ENCODE measurements at places on chromosomes 4 and X. TPM values are rescaled to one million over a fixed set of nuclear protein-coding genes. Genes with fewer than 3 reads are reported as not detected.

Gene AIFM1
- total RNA-seq, result 16.6 TPM

Gene CXCL11
- total RNA-seq, result not detected

Gene LONRF3
- 13.6 TPM for total RNA-seq

Gene ANXA10
- total RNA-seq, result not detected

Gene EGF
- 15.5 TPM for total RNA-seq

Gene HTN1
- not detected for total RNA-seq

Gene KLB
- total RNA-seq, result 23.2 TPM

Gene SRPK3
- 1.3 TPM for total RNA-seq

Gene CXCL13
- total RNA-seq, result 2.9 TPM

Gene FUNDC1
- total RNA-seq, result 12.0 TPM

Gene IQSEC2
- 18.7 TPM for total RNA-seq

Gene PCDH19
- total RNA-seq, result 2.6 TPM

Gene DMP1
- not detected for total RNA-seq

Gene UNC5C
- 6.2 TPM for total RNA-seq

Gene DMRTC1B
- not detected for total RNA-seq

Gene TMEM35A
- 2.1 TPM for total RNA-seq

Gene GPR173
- total RNA-seq, result 2.3 TPM

Gene OTUD5
- total RNA-seq, result 35.8 TPM

Gene ANOS1
- 10.6 TPM for total RNA-seq

Gene TMSB15C
- total RNA-seq, result 6.2 TPM

Gene FAM133A
- total RNA-seq, result not detected

Gene GABRG1
- total RNA-seq, result under 0.01 TPM

Gene MAGEB6
- not detected for total RNA-seq

Gene CDK16
- total RNA-seq, result 73.1 TPM

Gene CTAG2
- total RNA-seq, result not detected

Gene FAT4
- total RNA-seq, result 25.1 TPM

Gene SAGE1
- total RNA-seq, result not detected

Gene SPOCK3
- not detected for total RNA-seq

Gene KDM6A
- total RNA-seq, result 109 TPM

Gene CTAG1B
- not detected for total RNA-seq

Gene MAGEB1
- total RNA-seq, result not detected

Gene GPM6B
- 35.7 TPM for total RNA-seq

Gene MMRN1
- total RNA-seq, result 83.2 TPM

Gene CACNA1F
- 0.66 TPM for total RNA-seq
